ENCODE measurements at places on chromosomes 16 and 17.

- DNase-seq, result no peak
Observed at GRCh38 chr16:67116388-67117311, 6.9 kb downstream of the PHAF1 start.

GRCh38 chr16:25298165-25298872, 40.7 kb upstream of the ZKSCAN2 start:
- DNase-seq, result no peak

DNA sequence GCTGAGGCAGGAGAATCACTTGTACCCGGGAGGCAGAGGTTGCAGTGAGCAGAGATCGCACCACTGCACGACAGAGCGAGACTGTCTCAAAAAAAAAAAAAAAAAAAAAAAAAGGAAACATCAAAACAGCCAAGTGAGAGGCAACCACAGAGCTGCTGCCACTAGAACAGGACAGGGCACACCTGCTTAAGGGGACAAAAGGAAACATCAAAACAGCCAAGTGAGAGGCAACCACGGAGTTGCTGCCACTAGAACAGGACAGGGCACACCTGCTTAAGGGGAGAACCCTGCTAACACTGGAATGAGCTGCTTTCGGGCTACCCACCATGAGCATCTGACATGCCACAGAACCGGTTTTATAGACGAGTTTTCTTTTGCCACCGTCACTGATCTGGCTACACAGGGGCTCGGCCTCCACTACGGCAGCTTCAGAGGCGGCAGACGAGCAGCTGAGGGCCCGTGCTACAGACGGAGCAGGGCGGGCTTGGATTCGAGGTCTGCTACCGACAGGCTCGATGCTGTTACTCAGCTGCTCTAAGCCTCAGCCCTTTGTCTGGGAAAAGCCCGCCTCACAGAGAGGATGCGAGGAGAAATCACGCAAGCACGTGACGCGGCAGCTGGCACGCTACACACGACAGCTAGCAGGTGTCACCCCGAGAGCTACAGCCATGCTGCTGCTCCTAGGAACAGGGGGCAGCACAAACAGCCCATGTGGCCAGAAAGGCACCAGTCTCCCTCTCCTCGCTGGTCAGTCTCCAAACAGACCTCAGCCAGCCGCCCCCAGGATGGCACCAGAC, 2.0 kb downstream of the P4HB start:
- DNase-seq, result peak; percentile 33

DNA sequence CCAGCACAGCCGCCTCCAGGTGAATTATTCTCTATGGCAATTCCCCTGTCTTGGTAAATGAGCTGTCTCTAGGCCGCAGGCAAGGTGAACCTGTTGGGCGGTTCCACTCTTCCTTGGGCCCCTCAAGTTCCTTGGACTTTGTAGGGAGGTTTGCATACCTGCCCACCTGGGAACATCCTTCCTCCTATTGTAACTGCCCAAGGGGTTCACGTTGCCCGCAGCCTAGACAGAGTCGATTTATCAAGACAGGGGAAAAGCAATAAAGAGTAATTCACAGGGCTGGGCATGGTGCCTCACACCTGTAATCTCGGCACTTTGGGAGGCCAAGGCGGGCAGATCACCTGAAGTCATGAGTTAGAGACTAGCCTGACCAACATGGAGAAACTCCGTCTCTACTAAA, 122.5 kb downstream of the KCNJ18 start:
- DNase-seq, result no peak

DNA sequence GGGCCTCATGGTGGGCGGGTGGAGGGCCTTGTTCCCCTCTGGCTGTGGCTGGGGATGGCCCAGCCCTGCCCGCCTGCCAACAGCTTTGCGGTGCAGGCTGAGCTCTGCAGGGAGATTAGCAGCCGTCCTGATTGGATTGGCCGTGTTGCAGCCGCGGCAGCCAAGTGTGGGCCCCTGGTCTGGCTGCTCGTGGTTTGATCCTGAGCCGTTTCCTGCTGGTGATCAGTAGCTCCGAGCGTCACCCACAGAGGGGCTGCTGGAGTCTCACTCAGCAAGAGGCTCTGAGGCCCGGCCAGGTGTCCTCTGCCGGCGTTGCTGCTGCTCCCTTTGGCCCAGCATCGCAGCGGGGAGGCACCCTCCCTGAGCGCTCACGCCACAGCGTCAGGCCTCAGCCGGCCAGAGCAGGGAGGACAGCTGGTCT, 32.5 kb downstream of the BAIAP2 start:
- DNase-seq, result no peak

DNA sequence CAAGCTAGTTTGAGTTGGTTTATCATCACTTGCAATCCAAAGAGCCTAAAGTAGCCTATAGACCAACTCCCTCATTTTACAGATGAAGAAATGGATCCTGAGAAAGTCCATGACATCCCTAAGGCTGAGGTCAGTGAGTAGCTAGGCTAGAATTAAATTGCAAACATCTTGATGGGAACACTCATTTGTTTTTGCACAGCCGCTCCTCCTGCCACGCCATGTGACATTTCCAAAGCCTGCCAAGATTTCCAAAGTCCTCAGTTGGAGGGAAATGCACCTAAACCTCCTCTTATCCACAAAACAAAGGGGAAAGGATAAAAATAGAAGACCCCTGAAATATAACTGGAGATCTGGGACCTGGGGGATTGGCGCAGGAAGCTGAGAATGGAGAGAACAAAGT, 15.0 kb downstream of the TMEM92 start:
- DNase-seq, result no peak

DNA sequence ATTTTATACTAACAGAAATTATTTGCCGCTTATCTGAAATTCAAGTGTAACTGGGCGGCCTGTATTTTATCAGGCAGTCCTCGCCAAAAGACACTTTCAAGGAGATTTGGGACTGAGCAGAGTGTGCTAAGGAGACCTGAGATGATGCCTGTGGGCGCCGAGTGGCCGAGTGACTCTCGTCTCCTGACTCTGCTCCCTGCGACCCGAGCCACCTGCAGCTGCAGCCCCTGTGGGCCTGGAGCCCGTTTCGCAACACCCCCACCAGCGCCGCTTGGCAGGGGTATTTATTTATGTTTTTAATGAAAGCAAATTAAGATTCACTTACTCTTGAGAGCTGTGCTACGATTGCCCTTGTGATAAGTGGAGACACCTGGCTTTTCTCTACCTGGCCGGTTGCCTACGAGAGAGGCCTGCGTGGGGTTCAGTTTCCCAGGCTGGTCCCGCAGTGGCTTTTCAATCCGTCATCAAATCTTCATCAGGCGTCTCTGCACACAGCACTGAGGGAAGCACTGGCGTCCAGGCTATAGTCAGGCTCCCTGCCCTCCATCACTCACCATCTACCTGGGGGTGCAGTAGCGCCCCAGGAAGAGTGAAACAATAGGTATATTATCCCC, 124.0 kb downstream of the SEC14L1 start:
- no peak for DNase-seq

DNA sequence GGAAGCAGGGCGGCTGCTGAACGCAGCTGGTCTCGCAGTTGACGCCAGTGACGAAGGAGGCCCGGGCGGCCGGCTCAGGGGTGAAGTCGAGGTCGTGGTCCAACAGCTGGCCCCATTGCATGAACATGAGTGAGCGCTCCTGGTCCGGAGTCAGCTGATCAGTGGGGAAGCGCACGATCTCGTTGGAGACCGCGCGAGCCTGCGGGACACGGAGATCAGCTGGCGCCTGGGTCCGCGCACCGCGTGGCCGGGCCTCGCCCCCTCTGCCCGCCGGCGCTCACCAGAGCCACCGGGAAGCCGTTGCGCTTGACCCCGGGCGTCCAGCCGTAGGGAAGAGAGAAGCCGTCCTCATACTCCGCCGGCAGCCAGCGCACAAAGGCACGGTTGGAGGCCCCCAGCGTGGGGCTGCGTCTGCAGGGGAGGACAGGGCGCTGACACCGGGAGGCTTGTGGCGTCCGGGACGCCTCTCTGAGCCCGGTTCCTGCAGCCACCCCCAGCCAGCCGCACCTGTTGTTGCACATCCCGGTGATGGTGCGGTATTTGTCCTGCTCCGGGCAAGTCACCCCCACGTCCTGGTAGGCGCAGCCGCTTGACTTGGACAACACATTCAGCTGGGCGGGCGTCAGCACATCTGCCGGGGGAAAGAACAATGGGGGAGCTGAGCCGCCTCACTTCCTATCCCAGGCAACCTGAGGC, 1.6 kb downstream of the MPO start:
- no peak for DNase-seq

GRCh38 chr17:70070305-70071027, 4.6 kb upstream of the KCNJ16 start:
- no peak for DNase-seq

DNA sequence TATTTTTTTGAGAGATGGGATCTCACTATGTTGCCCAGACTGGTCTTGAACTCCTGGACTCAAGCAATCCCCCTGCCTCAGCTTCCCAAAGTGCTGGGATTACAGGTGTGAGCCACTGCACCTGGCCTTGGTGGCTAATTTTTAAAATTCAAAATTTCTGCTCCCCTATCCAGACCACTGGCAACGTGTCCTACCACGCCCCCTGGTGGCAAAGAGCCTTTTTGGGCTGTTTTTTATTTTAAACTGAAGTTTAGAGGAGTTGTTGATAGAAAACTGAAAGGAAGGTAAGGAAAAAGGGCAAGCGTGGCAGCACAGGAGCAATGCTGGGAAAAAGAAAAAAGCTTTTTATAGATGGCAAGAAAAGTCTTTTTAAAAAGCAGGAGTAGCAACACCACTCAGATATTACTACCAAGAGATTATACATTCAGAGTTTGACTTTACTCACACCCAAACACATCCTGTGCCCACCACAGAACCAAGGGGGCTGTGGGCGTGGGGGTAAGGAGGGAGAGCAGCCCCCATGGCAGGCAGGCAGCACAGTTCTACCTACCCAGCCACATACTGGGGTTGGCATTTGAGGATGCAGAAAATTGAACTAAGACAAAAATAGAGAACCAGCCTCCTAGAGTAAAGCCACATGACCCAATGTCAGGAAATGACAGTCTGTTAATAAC, 4.2 kb upstream of the MXRA7 start:
- DNase-seq, result no peak

DNA sequence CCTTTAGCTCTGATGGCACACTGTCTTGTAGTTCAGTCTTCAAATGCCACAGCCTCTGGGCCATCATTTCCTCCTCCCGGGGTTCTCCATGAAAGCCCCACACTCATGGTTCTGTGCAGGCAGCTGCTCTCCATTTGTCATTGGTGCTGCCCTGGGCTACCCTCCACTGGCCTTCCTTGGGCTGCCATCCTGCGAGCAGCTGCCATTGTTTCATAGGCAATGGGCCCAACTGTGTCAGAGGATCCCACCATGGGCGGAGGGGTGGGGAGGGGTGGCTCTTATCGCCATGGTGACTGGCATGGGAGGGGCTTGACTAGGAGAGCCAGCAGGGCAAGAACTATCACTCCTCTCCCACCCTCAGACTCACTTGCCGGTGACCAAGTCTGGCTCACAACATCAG, 38.6 kb upstream of the BRD7 start:
- DNase-seq, result no peak

All from NCI-H2081 treated with DMSO at 0.1 percent for 48 hours (cell line).